ENCODE measurements at places on chromosomes 1 and 21.
A peak's percentile ranks its signal among the peaks of the same experiment; 100 is the strongest.

DNA sequence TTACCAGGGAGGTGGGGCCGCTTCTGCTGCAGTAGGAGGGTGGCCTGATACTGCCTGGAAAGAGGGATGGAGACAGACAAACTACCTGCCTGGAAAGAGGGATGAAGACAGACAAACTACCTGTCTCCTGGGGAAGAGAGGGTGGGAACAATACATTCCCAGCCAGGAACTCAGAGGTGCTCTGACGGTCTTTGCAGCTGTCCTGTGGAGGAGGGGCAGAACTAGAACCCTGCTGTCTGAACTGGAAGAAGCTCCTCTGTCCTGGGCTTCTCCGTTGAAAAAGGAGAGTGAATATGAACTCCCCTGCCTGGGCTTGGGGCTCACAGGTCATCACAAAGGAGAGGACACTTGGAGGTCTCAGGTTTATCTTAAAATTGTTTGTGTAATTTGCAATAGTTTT, 40.3 kb upstream of the ETV3 start:
- no peak for DNase-seq

GRCh38 chr1:10237157-10237539, 26.8 kb downstream of the KIF1B start:
- DNase-seq = no peak

DNA sequence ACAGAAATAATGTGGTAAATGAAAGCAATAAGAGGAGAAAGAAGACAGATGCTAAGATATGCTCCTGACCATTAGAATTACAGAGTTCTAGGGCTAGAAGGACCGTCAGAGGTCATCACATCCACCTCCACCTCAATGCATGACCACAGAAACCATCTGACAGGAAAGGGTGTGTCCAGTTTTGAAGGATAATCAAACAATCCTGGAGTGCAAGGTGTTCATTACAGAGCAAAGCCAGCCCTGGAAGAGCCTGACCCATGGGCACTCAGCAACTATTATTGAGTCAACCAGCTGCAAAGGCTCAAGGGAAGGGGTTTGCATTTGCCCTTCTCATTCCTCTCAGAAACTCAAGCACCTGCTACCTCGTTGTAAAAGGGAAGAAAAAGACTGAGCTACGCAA, 46.4 kb downstream of the TOR1AIP2 start:
- DNase-seq = no peak

- DNase-seq = no peak
Measured at GRCh38 chr1:156150333-156151011, 2.9 kb upstream of the SEMA4A start.

GRCh38 chr1:185325413-185325812, 8.4 kb upstream of the IVNS1ABP start:
- no peak for DNase-seq

GRCh38 chr1:8004803-8005573, 21.1 kb downstream of the ERRFI1 start:
- peak; percentile 19 for DNase-seq

GRCh38 chr1:100795646-100795985, 76.1 kb downstream of the VCAM1 start:
- no peak for DNase-seq

GRCh38 chr1:23451441-23451840, 26.9 kb upstream of the TCEA3 start:
- DNase-seq = no peak

DNA sequence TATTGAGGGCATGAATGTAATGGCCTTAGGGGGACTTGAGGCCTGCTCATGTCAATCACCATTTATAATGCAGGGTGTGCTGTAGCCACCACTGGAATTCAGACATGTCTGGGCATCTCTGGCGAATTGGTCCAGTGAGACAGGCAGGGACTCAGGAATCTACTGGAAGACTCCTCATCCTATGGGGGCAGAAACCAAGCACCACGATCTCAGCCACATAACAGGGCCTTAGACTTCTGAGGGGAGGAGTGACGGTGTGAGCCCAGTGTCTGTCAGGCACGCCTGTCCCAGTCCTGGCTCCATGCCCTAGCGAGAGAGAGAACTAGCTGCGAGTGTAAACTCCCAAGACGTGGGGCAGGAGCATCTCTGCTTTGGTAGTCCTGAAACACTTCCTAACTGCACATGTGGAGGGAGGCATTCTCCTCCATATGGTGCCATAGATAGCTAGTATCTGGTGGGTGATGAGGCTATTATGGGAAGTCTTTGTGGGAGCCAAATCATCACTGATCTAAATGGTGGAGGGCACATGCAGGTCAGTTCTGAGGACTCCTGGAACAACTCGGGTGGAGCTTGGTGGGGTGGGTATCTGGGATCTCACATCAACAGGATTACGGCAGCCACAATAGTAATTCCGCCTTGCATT, 29.8 kb upstream of the KIAA0040 start:
- DNase-seq = no peak

GRCh38 chr1:229192031-229192430, 78.9 kb upstream of the RAB4A start:
- no peak for DNase-seq

GRCh38 chr1:5796028-5796427, 196.2 kb downstream of the NPHP4 start:
- no peak for DNase-seq

DNA sequence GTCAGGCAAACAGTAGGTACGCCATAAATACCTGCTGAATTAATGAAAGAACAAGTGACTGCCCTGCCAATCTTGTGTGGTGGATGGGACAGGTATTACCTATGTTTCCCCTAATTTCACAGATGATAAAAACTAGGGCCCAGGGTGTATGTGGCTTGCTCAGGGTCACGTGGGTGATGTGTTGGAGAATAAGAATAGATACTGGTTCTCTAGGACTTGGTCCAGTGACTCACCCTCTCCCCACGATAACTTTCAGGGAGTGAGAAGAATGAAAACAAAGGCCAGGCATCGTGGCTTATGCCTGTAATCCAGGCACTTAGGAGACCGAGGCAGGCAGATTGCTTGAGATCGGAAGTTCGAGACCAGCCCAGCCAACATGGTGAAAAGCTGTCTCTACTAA, 26.7 kb downstream of the SLC26A9 start:
- no peak for DNase-seq

GRCh38 chr1:201103666-201104065, 8.6 kb downstream of the CACNA1S start:
- no peak for DNase-seq

DNA sequence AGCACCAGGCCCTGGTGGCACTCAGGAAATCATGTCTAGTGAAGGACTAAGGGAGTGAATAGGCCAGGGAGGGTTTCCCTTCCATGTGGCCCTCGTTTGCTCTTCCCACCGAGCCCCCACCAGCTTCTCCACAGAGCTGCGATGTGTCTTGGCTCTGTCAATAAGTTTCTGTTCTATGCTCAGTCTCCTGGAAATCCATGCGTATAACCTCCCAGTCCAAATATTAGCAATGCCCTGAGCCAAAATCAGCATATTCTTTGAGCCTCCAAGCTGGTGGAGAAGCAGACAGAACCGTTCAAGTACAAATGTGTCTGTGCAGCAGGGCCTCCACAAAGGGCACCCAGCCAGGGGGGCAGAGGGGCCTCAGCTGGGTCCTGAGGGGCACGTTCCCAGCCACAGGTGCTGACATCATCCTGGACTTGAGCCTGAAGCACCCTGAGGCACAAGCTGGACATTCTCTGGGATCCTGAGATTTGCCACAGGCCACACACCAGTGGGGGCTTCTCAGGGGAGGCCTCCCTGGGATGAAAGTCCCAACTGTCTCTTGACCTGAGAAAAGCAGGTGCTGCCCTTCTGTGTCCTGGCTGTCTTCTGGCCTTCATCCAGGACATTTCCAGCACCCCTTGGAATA, 350.5 kb upstream of the VAMP3 start:
- no peak for DNase-seq

GRCh38 chr1:108208724-108209446, 8.7 kb upstream of the SLC25A24 start:
- DNase-seq = no peak

- DNase-seq = no peak
Measured at GRCh38 chr1:30505853-30506252, 217.5 kb downstream of the MATN1 start.

GRCh38 chr21:14877581-14878228, 187.1 kb downstream of the NRIP1 start:
- DNase-seq = no peak

DNA sequence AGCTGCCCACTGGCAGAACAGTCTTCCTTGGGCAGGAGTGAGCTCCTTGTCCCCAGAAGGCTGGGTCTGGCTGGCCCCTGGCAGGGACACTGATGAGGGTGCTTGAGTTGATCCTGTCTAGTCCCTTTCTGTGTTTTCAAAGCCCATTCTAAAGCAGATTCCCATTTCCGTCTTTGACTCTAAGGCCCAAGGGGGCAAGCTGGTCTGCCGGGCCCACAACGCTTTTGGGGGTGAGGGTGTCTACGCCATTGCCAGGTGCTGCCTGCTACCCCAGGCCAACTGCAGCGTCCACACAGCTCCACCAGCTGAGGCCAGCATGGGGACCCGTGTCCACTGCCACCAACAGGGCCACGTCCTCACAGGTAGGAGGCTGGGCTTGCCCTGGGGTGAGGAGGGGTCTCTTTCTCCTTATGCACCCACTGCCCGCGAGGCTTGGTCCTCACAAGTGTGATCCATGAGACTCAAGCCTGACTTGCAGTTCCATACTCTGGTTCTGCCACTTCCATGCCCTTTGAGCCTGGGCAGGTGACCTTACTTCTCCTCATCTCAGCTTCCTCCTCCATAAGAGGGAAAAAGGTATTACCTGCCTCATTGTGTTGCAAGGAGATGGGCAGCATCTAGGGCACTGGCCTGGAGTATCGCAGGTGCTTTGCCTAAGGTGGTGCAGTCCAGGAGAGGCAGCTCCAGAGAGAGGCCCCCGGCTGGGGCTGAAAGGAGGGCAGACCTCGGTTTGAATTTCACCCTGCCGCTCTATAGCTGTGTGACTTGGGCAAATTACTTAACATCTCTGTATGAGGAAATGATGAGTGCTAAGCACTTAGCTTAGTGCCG, 20.2 kb downstream of the PCSK9 start:
- DNase-seq = no peak

- no peak for DNase-seq
Measured at GRCh38 chr1:176444286-176444685, 18.7 kb upstream of the PAPPA2 start.

DNA sequence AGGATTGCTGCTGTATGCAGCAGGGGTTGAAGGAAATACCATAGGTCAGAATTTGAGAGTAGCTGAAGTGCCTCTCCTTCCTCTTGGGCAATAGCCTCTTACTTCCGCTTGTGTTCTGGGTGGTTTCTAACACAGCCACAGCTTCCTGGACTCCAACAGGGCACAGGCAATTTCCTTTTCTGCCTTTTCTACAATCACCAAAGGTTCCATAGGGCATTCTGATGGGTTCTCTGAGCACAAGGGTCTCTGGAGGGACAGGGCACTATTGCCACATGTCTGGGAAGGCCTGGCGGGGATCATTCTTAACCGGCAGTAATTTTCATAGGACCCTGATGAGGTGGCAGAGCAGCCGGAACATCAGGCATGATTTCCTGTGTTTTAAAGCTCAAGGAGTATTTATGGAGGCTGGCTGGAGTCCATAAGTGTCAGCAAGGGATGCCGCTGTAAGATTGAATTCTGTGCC, 5.5 kb upstream of the AGTRAP start:
- no peak for DNase-seq

- DNase-seq = no peak
Measured at GRCh38 chr1:182143825-182144645, 82.5 kb upstream of the ZNF648 start.

DNA sequence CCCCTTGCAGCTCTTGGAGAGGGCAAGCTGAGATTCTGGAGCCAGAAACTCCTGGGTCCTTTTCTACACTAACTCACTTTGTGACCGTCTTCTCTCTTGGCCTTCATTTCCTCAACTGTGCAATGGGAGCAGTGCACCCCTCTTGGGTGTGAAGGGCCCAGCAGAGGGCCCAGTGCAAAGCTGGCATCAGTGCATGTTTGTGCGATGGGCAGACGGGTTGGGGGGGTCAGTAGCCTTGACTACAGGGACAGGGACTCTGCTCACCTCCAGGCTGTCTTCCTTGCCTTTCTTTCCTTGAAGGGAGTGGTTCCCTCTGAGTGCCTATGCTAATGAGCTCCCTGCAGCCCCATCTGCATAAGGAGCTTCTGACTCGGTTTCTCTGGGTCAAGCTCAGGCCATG, 51.0 kb downstream of the EDN2 start:
- DNase-seq = no peak

DNA sequence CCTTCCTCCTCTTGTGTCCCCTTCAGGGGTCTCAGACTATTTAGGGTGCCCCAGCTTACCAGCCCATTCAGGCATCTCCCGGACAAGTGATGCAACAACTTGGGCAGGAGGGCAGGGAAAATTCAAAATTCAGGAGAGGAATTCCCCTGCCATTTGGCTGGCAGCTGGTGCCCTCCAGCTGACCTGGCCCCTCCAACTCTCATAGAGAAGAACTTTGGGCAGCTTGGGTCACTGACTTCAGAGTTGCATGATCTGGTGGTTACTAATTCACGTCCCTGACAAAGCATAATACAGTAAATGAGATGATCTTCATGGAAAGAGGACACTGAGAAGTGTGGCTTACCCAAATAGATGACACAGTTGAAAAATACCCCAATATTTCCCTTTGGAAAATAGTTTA, at the start of gene FCAMR:
FCAMR (minus strand) TSS at position 15 of the 400 bp plus-strand sequence. CDS start 335 bp downstream, outside the sequence.
- DNase-seq = no peak

Measured in pulmonary artery endothelial cell (primary cell).